ENCODE measurements at places on chromosomes 4 and X.

DNA sequence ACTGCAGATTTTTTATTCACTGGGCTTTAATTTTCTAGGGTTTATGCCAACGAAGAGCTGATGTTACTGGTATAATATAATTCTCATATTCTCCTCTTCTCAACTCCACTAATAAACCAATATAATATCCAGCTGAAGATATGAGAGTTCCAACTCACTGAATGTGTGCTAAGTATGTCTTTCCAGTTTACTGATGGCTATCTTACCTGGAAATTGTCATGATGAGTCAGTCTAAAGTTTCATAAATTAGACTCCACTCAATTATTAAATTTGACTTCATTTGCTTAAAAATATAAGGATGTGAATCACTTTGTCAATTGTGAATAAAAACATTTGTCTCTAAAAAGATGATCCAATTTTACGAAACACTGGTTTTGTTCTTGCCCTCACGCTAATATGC, 28.4 kb downstream of the STBD1 start:
- DNase-seq = no peak

DNA sequence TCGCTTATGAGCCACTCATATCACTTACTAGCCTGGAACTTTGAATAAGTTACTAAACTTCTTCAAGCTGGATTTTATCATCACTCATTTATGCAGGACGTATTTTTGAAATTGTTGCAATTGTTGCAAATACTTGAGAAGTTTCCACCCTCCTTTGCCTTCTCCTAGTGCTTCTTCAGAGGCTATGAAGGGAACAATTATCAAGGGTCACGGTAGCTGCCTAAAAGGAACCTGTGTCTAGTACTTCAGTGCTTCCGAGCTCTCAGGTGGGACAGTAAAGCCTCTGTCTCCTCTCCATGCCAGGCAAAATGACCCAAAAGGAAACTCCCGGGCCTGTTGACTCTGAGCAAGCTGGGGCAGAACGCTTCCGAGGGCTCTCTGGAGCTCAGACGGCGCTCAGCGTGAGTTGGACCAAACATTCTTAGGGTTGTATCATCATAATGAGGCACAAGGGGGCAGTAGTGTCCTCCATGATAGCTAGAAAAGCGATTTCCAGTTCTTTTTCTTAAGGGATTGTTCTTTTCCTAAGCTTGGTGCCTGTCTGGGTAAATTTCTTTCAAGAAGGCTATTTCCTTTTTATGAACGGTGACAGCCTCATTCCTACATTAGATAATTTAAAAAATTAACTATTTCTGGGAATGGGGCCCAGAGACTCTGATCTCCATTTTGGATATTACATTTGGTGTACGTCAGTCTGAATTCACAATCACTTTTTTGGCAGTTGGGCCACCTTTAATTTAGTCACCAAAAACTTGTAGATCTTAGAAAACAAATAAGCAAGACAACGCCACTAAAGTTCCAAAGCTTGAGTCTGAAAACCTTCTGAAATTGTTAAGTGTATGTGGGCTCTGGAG, 73.1 kb downstream of the PACRGL start:
- peak; percentile 2 for DNase-seq

DNA sequence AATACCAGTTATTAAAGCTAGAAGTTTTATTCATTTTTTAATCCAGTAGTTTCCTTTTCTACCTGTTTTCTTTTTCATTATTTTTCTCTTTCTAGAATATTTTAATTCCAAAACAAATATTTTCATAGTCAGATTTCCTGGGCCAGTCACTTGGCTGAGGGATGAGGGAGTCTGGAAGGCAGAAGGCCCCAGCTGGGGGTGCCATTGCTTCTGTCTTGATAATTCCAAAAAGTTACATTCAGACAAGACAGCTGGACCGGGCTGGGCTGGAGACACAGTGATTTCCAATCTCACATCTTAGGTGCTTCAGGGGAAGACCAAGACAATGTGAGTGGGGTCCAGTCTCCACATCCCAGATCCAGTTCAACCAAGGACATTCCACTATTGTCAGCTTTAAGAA, 263.5 kb downstream of the TMA16 start:
- DNase-seq = no peak

GRCh38 chrX:29082558-29082957, 495.3 kb downstream of the IL1RAPL1 start:
- DNase-seq = no peak

DNA sequence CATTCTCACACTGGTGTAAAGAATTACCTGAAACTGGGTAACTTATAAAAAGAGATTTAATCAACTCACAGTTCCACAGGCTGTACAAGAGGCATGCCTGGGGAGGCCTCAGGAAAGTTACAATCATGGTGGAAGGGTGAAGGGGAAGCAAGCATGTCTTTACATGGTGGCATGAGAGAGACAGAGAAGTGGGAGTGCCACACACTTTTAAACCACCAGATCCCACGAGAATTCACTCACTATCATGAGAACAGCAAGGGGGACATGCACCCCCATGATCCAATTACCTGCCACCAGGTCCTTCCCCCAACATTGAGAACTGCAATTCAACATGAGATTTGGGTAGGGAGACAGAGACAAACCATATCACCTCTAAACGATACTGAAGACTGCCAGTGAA, 23.0 kb downstream of the EPGN start:
- no peak for DNase-seq
